H9 (cell line): ENCODE measurements at places on chromosomes 1 and 21.

DNA sequence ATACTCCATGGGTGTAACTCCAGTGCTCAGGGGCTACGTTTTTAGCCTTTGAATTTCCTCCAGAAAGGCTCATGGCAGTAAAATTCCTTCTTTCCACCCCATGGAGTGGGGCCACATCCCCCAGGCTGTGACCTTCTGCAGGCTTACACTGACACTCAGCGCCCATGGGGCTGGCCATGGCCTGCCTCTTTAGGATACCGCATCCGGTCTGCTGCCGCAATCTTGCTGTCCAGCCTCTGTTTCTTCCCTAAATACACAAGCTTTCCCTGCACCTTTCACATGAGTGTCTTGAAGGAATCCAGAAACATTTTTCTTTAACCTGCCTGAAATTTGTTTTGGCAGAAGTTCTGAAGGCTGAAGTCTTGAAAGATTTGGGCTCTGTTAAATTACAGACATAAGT lies 170.5 kb downstream of the NTMT2 start:
- no peak for DNase-seq

- peak; percentile 61 for DNase-seq
These were observed 72.8 kb downstream of the S1PR1 start for GRCh38 chr1:101309334-101310311.

- DNase-seq, result no peak
These were observed 6.2 kb upstream of the PADI4 start for GRCh38 chr1:17301767-17302166.

DNA sequence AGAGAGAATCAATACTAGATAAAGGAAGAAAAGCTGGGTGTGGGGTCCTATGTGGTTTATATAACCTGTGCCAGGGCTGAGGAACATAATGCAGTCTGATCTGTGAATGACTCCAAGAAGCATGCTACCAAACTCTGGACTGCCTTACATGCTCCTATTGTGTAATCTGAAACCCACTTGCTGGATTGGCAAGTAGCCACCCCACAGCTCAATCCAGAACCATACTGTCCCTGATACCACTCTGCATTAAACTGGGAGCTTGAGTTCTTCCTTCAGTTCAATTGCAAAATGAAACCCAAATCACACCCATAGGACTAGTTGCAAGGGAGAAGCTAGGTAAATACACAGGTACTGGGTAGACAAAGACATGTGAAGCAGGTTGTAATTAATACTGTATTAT lies 115.4 kb upstream of the NEGR1 start:
- no peak for DNase-seq

DNA sequence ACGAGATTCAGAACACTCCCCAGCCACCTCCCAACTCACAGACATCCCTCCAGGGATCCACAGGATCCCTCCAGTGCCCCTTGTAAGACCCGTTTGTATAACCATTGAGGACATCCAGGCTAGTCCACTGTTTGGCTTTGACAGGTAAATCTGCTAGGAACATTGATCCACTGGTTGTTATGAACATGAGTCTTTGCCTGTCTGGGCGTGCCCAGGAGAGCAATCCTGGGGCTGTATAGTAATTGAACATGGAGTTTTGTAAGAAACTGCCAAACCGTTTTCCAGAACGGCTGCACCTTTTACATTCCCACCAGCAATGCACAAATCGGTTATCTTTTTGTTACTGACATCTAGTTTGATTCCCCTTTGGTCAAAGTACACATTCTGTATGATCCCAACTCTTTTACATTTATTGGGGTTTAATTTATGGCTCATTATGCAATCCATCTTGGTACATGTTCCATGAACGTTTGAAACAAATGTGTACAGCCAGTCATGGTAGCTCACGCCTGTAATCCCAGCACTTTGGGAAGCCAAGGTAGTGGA lies 88.7 kb downstream of the WDR4 start:
- no peak for DNase-seq
